ENCODE measurements at places on chromosomes 5 and 9. TPM values are rescaled to one million over a fixed set of nuclear protein-coding genes. Genes with fewer than 3 reads are reported as not detected.

Gene GCNT1
- 36.4 TPM for total RNA-seq

Gene RMRP
- 12,614 TPM for total RNA-seq

Gene SHC3
- 3.1 TPM for total RNA-seq

Gene SPATA31C2
- total RNA-seq: 0.96 TPM

Gene LCN15
- 2.2 TPM for total RNA-seq

Gene MED10
- 7.7 TPM for total RNA-seq

Gene FBXL7
- 7.9 TPM for total RNA-seq

Gene FOXD4L3
- 1.4 TPM for total RNA-seq

Gene CCL27
- total RNA-seq: not detected

Gene KIF4B
- total RNA-seq: 4.8 TPM

Gene IFNA21
- total RNA-seq: 18.5 TPM

Gene KIF24
- total RNA-seq: 2.6 TPM

Gene PDGFRB
- 223 TPM for total RNA-seq

Gene CBY3
- total RNA-seq: not detected

Gene IL31RA
- 0.48 TPM for total RNA-seq

Gene PITX1
- total RNA-seq: 17.3 TPM

Gene TEX48
- total RNA-seq: not detected

Gene TNFSF8
- total RNA-seq: 5.3 TPM

Gene GMCL2
- 4.1 TPM for total RNA-seq

Gene PCDHGA1
- 0.96 TPM for total RNA-seq

Gene CYSRT1
- 0.96 TPM for total RNA-seq

Gene C9orf50
- 1.2 TPM for total RNA-seq

Gene GTF2H2C
- total RNA-seq: 52.0 TPM

Gene LCN9
- total RNA-seq: not detected

Gene PLEKHG4B
- 3.1 TPM for total RNA-seq

Gene SPATA31A3
- total RNA-seq: 2.2 TPM

Gene SLC34A3
- total RNA-seq: not detected

Gene LHFPL2
- 35.9 TPM for total RNA-seq

Gene TRIM32
- total RNA-seq: 17.3 TPM

Gene SMARCA2
- total RNA-seq: 99.2 TPM

Gene ARL14EPL
- total RNA-seq: 1.9 TPM

Gene BTNL8
- total RNA-seq: not detected

Gene SYNPO
- 22.6 TPM for total RNA-seq

Gene TIGD6
- total RNA-seq: 4.3 TPM

Gene CCDC152
- total RNA-seq: 5.5 TPM

Gene TAF11L10
- 16.4 TPM for total RNA-seq

Gene HINT2
- 2.9 TPM for total RNA-seq

Gene IFNK
- total RNA-seq: 2.4 TPM

Gene MLANA
- 1.2 TPM for total RNA-seq

Gene DBH
- total RNA-seq: 0.72 TPM

Gene OR1J2
- total RNA-seq: 1.2 TPM

Gene MYMK
- total RNA-seq: not detected

Gene RASGEF1C
- total RNA-seq: 5.8 TPM

Gene PPP1R26
- 14.7 TPM for total RNA-seq

Gene SPINK1
- total RNA-seq: 14.0 TPM

Gene TPM2
- total RNA-seq: 2,993 TPM

Gene FBP1
- total RNA-seq: not detected

Gene C5orf46
- 60.7 TPM for total RNA-seq
